Spinal cord (tissue), 10 donors: ENCODE measurements at places on chromosomes 5 and 9.

GRCh38 chr5:168747987-168748777 is 169.0 kb upstream of the PANK3 start:
- DNase-seq: no peak

DNA sequence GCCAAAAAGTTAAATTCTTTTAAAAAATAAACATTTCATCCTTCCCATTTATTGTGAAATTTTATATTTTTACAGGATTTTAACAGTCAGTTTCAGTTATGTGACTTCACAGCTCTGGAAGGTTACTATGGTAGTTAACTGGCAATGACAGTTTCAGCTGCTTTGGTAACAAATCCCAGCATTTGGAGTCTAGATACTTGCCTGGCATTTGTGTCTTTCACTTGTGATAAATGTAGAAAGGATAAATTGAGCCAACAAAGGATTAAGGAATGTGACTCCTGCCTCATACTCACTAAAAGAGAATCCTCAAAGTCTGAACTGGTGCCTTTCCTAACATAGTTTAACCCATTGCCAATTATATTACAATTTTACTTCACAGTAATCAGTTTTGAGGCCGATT is 315.5 kb downstream of the FER start:
- DNase-seq: no peak

- DNase-seq: no peak
Measured at GRCh38 chr5:164119806-164120447, 614.5 kb downstream of the MAT2B start.

DNA sequence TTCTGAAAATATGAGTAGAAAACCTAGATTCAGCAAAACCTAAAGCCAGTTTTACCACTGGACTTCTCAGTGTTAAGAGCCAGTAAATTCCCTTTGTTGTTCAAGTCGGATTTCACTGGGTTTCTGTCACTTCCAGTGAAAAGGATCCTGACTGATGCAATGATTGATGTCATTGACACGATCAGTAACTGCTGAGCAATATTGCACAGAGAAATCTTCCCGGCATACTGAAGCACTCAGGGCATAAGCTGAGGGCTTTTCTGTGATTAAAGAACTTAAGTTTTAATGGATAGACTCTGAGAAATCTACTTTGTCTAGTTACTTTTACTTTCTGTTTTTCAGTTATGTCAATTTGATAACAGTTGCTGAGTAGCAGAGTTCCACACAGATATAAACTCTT is 61.9 kb downstream of the DENND1A start:
- no peak for DNase-seq

DNA sequence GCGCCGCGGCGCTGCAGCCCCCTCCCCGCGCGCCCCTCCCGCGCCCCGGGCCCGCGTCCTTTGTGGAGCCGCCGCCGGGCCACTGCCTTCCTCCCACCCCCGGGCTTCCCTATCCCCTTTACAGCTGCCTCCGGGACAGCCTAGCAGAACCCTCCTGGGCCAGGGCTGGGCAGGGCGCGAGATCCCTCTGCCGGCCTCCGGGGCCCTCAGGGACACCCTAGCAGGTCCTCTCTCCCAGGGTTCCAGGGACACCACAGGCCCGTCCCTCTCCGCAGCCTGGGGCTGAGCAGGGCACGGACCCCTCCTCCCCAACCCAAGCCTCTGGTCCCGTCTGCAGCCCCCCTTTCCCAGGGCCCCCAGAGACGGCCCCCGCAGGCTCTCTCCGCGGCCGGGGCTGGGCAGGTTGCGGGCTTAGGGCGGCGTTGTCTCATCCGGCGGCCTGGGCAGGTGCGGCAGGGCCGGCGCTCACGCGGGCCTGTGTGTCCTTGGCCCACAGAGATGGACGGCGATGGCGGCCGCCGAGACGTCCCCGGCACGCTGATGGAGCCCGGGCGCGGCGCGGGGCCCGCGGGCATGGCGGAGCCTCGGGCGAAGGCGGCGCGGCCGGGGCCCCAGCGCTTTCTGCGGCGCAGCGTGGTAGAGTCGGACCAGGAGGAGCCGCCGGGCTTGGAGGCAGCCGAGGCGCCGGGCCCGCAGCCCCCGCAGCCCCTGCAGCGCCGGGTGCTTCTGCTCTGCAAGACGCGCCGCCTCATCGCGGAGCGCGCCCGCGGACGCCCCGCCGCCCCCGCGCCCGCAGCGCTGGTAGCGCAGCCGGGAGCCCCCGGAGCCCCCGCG is 710 bp downstream of the WNK2 start:
- DNase-seq: peak; percentile 77

GRCh38 chr9:128208946-128209669 is 5.9 kb downstream of the DNM1 start:
- DNase-seq: no peak

GRCh38 chr9:112447283-112447761 is 39.3 kb upstream of the KIAA1958 start:
- no peak for DNase-seq

GRCh38 chr5:123033157-123033671 is 3.3 kb downstream of the PPIC start:
- no peak for DNase-seq

DNA sequence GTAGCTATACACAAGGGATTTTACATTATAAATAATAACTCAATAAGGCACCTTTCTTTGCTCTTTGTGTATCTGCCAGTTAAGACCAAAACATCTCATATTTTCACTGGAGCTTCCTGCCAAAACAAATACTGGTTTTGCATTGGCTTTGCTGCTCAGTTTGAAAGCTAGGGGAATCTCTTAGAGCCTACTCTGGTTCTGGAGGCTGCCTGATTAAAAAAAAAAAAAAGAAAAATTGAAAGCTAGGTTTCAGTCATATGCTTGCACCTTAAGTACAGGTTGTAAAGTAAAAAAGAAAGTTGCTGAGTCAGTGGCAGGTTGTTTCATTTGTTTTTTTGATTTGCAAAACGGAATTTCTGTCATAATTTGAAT is 2.3 kb downstream of the DENND4C start:
- no peak for DNase-seq
